Epithelial cell of proximal tubule (primary cell): ENCODE measurements at places on chromosomes 1 and 21.

GRCh38 chr1:232841823-232842565 lies 36.8 kb downstream of the MAP10 start:
- no peak for DNase-seq

- DNase-seq = no peak
Observed at GRCh38 chr1:60936163-60936562, 146.2 kb upstream of the NFIA start.

- DNase-seq = no peak
Observed at GRCh38 chr21:43279578-43279894, 110.7 kb downstream of the CRYAA start.

GRCh38 chr1:44723496-44724295 lies 7.3 kb downstream of the RNU5D-1 start:
- DNase-seq = no peak

DNA sequence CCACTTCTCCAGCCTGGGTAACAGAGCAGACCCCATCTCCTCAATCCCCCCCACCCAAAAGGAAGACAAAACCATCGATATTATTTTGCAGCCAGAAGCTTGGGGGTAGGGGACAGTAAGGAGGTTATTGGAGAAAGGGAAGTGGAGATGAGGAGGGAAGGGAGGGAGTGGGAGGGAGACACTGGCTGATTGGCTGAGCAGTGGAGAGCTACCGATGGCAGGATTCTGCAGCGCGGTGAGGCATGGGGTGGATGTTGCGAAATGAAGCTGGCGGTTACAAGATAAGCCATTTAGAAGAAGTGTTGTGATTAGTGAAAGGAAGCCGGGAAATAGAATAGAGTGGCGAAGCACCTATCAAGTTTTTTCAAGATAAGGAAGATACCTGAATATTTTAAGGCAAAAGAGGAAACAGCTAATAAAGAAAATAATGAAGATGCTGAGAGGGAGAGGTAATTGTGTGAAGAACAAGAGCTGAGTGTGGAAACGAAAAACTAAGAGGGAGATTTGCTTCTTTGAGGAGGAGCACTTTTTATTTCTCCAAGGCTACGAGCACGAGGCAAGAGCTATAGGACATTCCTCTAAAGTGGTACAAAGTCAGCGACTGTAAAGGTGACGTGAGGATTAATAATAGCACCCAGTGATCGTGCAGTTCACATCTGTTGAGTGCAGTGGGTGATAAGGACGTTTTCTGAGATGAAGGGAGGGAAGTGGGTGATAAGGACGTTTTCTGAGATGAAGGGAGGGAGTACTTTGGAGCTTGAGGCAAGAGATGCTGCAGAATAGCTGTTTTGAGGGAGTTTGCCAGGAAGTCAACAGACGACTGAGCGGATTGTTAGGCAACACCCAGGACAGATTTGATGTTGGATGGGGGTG lies 103.2 kb upstream of the KIF26B start:
- DNase-seq = no peak

DNA sequence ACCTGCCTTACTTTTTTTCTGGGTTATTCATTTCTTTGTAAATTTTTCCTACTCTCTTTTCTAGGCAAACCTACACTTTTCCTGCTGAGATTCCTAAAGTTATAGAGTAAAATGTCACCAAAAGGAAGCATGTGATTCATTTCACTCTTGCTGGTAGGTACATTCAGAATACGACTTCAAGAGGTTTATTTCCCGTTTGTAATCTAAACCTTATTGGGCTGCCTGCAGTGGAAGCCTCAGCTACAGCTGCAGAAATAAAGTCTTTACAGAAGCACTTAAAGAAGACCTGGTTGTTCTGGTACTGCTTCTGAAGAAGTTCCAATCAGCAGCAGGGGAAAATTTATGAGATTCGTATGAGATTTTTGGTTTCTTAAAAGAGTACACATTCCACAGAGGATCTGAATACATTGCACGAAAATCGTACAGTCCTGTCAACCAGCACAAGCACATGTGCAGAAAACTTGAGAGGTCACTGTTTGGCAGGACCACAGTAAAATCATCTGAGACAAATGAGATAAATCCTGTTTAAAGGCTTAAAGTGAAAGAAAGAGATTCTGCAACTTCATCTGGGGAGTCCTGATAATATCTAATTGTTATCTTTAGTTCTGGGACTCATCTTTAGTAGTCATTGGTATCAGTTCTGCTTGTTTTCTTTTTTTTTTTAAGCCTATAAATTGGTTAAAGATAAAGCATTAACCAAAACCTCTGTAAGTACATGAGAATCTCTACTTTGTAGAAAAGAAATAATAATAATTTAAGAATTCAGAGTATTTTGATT lies 109.9 kb upstream of the ADGRL2 start:
- DNase-seq = no peak

DNA sequence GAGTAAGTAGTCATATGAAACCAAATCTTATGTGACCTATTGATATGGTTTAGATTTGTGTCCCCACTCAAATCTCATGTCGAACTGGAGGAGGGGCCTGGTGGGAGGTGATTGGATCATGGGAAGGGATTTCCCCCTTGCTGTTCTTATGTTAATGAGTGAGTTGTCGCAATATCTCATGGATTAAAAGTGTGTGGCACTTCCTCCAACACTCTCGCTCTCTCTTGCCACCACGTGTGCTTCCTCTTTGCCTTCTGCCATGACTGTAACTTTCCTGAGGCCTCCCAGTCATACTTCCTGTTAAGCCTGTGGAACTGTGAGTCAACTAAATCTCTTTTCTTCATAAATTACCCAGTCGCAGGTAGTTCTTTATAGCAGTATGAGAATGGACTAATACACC lies 241.2 kb downstream of the RGS7 start:
- no peak for DNase-seq

- DNase-seq = no peak
Observed at GRCh38 chr1:32350785-32351398, 11.4 kb downstream of the FAM229A start.

DNA sequence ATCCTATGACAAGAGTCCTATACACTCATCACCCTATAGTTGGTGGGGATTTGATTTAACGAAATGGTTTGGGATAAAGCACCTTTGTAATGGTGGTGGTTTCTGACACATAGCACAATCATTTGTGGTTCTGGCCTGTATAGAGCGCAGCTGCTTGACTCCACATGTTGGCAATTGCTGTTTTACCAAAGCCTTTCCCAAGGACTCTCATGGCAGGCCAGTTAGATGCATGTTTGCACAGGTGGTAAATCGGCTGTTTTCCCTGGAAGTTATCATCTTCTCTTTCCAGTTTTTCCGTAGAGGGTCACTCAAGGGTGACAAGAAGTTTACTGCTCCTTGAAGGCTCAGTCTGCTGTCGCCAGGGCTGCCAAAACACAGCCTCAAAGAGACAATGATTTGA lies 17.1 kb upstream of the XPR1 start:
- DNase-seq = no peak

DNA sequence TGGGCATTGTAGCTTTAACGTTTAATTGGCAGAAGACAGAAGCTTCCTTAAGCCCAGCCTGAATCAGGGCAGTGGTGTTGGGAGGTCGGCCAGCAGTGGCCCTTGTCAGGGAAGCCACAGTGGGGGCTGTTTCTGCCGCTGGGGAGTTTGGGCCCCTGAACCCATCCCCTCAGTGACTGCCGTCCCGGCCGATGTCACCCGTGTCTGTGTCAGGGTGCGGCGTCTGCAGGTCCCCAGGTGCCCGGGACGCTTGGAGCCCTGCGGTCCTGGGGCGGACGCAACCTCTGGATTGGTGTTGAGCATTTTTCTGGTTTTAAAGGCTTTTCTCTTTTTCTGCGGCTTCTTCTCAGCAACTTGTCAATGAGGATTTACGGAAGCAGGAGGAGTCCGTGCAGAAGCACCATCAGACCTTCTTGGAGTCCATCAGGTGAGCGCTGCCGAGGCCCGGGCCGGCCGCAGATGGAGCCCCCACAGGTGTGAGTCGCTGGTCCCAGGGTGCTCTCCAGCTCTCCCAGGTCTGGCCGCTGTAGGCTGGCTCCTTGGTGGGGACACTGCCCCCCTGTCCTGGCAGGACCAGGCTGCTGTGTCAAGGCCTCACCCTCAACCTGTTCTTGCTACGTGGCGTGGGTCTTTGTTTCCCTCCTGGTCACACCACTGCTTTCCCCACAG lies 2.3 kb downstream of the ATAD3C start:
- DNase-seq = no peak

- no peak for DNase-seq
Observed at GRCh38 chr21:44391345-44392091, 38.1 kb downstream of the TRPM2 start.

GRCh38 chr1:52602856-52603600 lies 857 bp downstream of the GPX7 start:
- DNase-seq = no peak

- peak; percentile 99 for DNase-seq
Observed at GRCh38 chr1:59143133-59143487, 153.8 kb upstream of the FGGY start.

- no peak for DNase-seq
Observed at GRCh38 chr1:30909365-30910068, 959 bp upstream of the SDC3 start.

GRCh38 chr1:191460234-191460633 lies 698.0 kb upstream of the RGS18 start:
- no peak for DNase-seq

- no peak for DNase-seq
Observed at GRCh38 chr1:71364236-71364635, 283.4 kb upstream of the ZRANB2 start.
